ENCODE measurements at places on chromosomes 3 and 15. TPM values are rescaled to one million over a fixed set of nuclear protein-coding genes. Genes with fewer than 3 reads are reported as not detected.

Gene SLC22A13
- not detected for polyA plus RNA-seq

Gene ARNT2
- 3.0 TPM for polyA plus RNA-seq

GRCh38 chr3:183038757-183039156, 58.4 kb upstream of the DCUN1D1 start:
- DNase-seq: no peak

GRCh38 chr3:71153713-71154112, 429.8 kb downstream of the FOXP1 start:
- peak; percentile 91 for DNase-seq

DNA sequence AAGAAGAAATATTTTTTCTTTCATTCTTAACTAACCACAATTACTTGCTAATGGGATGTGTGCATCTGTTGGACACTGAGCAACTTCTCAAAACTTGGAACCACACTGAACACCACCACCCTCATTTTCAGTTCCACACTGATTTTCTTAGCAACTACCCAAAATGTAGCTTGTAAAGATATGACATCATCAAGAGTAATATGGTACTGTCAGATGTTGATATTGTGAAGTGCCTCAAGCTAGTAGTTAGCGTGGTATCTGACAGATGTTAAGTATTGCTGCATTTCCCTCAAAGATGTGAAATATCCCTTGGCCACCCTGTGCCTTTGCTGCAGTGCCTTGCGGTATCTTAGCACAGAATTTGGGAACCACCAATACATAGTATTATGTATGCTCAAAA, 9.3 kb downstream of the RFTN1 start:
- DNase-seq: no peak

- DNase-seq: no peak
These were observed 61.8 kb upstream of the PRR20G start for GRCh38 chr3:127349501-127350171.

DNA sequence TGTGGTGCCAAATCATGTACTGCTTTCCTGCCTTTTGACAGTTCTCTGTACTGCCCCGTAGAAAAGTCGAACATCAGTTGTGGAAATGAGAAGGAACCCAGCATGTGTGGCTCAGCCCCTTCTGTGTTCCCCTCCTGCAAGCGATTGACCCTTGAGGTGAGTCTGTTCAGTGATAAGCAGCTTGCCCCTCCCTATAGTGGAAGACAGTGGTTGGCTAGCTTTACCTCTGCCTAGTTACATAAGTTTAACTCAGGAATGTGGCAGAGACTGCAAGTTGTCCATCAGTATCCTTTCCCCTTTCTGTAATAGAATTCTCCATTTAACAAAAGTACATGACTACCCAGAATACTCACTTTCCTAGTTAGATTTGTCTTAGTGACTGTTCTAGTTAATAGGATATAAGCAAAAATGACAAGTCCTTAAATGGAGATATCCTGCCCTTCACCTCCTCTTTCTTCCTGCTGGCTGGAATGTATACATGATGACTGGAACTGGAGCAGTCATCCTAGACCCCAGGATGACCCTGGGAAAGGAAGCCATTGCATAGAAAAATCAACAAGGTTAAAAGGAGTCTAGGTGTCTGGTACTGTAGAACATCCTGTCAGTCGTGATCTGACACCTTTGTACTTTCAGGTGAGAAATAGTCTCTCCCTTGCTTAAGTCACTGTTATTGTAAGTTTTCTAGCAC, 10.6 kb downstream of the SETMAR start:
- no peak for DNase-seq
